ENCODE measurements at places on chromosomes 12 and 14. TPM values are rescaled to one million over a fixed set of nuclear protein-coding genes. Genes with fewer than 3 reads are reported as not detected.

Gene IAPP
- total RNA-seq = not detected

Gene PSMA6
- total RNA-seq = 274 TPM

Gene ADAM20
- total RNA-seq = 0.23 TPM

Gene MUCL1
- not detected for total RNA-seq

Gene ETFBKMT
- total RNA-seq = 1.0 TPM
